ENCODE measurements at places on chromosomes 5 and 9.
A peak's percentile ranks its signal among the peaks of the same experiment; 100 is the strongest.

DNA sequence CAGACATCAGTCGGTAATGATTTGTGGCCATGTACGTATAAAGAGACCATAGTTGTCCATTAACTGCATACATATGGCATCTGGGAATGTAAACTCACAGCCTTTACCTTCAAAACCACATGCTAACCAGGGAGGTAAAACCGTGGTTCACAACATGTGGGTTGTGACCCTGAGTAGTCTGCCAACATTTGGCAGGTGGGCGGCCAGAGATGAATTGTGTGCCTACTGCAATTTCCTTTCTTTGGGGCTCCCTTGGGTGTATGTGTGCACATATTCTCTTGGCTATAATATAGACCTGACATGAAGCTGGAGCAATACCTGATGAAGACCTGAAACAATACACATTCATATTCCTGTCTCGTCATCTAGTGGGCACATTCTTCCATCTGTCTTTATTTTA is 396.0 kb downstream of the MLLT3 start:
- no peak for DNase-seq

DNA sequence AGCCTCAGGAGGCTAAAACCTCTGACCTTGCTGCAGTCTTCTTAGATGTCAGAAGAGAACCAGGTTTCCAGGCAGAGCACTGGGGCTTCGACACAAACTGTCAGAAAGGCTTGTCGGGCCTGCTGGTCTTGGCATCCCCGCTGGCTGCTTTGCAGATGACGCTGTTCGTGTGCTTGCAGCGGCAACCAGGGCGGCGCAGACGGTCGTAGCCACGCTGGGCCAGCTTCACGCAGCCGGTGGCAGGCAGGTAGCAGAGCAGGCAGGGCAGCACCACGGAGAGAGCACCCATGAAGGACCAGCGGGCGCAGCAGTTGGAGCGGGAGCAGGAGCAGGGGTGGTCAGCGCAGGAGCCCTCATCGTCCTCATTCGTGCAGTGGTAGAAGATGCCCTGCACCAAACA is 10.7 kb downstream of the SPRY4 start:
- DNase-seq = no peak

DNA sequence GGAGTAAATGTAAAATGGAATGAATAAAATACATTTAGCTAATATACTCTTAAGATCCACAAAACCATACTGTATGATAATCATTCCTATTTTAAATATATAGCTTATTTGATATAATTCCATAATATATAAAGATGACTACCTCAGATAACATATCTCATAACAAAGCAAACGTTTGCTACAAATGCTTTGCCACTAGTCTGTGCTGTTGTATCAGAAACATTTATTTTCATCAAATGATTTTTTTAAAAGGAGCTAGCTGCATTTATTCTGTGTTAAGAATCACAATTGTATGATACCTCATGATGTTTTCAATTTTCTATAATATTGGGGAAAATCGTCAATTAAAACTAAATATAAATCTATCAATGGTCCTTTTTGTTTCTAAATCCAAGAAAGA is 567.2 kb downstream of the PTPRD start:
- DNase-seq = no peak

DNA sequence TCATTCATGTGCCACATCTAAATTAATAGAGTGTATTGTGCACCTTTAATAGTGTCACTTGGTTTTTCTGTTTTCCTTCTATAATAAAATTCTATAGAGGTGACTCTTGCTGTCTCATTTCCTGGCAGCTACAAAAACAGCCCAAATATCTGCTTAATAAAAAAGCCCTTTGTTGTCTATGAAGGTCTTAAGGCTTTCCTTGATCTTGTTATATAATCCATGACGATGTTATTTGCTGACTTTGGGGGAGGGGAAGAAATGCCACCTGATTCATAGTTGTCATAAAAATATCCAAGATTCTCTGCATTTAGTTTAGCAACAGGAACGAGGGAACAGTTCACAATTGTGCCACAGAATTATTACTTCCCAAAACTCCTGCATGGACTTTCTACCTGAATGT is 31.3 kb downstream of the CPEB4 start:
- DNase-seq = no peak

DNA sequence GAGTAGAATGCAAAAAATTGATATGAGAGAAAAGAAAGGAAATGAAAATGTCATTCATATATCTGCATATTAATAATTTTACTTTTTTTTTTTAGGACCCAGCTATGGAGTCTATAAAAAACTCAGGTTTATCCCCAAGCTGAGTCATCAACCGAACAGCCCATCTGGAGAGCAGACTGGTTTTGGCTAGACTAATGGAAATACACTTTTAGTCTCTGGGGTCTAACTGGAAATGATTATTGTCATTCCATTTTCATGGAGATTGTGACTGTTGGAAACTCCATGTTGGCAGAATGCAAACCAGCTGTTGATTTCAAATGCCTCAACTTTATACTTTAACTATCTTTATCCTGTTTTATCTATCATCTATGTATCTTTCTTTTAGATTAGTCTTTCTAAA is 28.7 kb downstream of the ANXA1 start:
- DNase-seq = peak; percentile 29
